ENCODE measurements at places on chromosomes 5 and 9.

DNA sequence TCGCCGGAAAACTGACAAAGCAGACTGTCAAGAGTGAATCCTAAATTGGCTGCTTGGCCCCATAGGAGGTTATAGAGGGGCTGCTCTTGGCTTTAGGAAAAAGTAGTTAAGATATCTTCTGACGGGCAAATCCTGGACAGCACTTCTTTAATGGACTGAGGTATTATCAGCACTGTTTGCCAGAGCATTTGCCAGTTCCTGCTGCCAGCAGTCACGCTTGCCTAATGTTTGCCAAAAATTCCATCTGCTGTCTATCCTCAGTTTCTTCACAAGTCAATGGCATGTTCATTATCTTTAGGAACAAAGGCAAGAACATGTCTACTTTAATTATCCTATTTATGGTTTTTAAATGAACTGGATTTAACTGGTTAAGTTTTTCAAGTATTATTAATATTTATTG is 25.8 kb upstream of the SREK1 start:
- DNase-seq: no peak

DNA sequence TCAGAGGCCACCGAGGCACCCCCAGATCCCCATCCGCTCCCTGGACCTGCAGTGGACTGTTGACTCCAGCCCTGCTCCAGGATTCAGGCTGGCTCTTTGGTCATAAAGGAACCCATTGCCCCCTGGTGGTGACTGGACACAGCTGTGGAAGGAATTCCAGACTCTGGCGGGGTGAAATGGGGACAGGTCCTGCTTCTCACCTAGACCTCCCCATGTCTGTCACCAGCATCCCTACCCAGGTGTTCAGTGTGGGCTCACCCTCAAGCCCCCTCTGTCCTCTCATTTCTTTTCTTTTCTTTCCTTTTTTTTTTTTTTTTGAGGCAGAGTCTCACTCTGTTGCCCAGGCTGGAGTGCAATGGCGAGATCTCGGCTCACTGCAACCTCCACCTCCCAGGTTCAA is 25.5 kb upstream of the STXBP1 start:
- DNase-seq: peak; percentile 31

- no peak for DNase-seq
These were observed 8.0 kb upstream of the PDZD2 start for GRCh38 chr5:31630931-31631330.

DNA sequence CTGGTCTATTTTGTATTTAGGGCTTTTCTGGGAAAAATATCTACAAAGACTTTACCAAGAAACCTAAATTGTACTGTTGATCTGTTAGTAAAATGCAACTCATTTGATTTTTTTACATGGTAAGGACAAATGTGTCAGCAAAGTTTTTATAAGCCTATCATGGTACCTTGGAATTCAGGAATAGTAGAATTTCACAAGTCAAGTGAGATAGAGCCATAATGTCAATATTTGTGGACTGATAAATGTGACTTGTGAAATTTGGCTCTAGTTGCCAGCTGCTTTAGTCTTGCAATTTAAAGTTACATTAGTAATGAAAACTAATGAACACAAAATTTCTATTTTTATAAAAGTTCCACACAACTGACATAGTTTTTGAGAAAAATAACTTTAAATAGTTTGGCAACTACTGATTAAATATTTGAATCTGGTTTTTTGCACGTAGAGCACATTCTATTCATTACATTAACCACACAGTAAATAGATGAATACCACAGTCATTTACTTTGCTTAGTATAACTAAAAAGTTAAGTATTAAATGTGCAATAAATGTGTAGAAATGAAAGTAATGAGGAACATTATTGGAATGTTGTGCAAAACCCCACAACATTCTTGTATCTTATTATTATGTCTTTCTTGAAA is 41.2 kb upstream of the RIOK2 start:
- DNase-seq: no peak

Data from stimulated activated CD4-positive, alpha-beta T cell treated with anti-CD3 and anti-CD28 coated beads, TNF-alpha, amount 100 ng/mL, for 1 hour (primary cell).